Cerebellum (tissue), 4 donors: ENCODE measurements at places on chromosomes 7 and 10.

DNA sequence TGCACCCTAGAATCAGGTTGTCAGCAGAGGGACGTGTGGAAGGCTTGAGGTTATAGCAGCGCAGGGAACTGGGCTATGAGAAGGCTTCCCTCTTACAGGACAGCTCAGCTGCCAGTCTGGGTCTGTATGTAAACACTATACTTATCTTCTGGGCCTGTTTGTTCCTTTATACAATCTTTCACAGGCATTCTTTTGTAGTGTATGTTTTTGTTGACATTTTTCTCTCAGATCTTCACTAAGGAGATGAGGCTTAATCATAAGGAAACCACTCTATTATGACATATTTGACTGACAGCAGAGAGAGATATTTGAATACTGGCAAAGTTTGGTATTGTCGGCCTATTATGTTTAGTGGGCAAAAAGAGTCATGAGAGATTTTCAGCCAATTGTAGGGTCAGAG is 929 bp downstream of the GBF1 start:
- no peak for DNase-seq

GRCh38 chr10:108894402-108895301 is 1028.7 kb downstream of the XPNPEP1 start:
- DNase-seq: no peak

DNA sequence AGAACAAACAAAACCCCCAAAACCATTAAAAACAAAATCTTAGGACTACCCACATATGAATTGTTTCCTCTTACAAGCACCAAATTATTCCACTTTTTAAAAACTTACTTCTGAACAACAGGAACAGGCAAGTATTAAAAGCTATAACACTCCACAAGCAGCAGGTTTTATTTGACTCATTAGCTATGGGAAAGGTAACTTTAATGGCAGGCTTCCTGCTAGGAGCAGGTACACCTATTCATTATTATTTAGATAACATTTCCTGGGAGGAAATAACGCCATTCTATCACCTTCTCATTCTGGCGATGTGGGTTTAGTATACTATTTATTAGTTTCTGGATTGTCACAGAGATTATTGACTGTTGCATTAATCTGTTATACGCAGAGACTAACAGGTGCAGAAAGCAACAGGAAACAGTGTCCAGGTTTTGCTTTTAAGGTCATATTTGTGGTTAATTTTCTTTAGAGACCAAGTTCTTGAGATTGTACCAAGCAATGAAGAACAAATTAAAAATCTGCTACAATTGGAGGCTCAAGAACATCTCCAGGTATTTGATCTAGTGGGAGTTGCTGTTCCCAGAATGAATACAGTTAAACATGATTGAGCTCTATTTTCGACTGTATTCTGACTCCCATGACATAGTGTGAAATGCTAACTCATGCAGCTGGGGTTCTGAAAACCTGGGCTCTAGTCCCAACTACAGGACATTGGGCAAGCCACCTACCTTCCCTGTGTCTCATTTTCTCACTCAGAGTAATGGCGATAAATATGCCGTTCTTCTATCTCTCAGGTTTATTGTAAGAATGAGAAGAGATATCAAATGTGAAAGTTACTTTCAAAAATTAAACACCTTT is 2.0 kb downstream of the CPA2 start:
- no peak for DNase-seq

DNA sequence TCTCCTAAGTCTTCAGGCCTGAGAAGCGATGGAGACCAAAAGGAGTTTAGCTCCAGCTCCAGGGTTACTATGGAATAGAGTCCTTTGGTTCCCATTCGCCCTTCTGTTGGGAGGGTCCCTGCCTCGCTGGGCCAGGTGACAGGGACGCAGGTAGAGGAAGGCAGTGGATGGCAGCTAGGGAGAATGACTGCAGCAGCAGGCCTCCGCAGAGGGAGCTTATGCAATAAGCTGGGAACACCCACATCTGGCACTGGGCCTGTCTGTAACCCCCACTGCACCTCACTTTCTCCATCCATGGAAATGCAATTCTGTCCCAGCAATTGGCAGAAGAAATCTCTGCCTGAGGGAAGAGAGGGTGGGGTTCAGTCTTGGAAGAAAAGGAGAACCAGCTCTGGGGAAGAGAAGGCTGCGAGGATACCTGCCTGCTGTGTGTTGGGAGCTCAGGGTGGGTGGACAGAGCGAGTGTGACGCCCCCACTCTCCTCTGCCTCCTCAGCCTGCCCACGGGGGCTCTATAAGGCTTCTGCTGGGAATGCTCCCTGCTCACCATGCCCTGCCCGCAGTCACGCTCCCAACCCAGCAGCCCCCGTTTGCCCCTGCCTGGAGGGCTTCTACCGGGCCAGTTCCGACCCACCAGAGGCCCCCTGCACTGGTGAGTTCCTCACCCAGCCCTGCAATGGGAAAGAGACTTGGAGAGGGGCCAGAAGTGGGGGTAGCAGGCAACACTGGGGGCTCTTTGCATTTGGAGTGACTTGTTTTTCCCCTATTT is 10.3 kb downstream of the EPHB6 start:
- DNase-seq: no peak

GRCh38 chr10:100901051-100901450 is 11.7 kb upstream of the SLF2 start:
- no peak for DNase-seq

DNA sequence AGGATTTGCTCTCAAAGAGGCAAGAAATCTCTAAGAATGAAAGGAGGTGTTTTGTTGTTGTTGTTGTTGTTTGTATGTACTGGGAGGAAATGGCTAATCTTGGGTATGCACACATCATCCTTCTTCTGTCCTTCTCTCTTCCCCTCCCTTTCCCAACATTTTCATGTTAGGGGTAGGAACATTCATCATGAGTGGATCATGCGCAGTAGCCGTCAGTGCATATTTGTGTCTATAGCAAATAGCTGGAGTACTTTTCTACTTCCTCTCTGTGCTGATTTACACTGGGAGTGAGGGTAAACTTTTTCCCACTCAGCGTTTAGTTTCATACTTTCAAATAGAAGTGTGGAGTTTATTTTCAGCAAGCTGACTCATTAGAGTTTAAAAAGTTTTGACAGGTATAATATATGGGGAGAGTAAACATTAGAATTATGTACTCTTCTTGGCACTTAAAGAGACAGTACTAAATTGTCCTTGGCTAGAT is 80.5 kb upstream of the PRKG1 start:
- DNase-seq: no peak

DNA sequence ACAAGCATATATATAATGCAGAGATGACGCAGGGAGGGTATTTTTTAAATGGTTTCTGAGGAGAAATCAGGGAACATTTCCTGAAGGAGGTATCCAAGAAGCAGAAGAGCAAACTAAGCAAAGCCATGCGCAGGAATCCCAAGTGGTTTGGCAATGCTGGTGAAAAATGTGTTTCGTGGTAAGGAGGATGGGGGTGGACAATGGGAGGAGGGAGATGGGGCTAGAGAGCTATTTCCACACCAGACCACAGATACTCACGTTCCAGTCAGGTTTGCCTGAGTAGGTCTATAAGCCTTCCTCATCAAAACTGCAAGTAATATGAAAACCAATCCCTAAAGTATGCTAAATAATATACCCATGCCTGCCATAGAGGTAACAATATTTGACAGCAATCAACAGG is 223.7 kb upstream of the MKLN1 start:
- DNase-seq: no peak

DNA sequence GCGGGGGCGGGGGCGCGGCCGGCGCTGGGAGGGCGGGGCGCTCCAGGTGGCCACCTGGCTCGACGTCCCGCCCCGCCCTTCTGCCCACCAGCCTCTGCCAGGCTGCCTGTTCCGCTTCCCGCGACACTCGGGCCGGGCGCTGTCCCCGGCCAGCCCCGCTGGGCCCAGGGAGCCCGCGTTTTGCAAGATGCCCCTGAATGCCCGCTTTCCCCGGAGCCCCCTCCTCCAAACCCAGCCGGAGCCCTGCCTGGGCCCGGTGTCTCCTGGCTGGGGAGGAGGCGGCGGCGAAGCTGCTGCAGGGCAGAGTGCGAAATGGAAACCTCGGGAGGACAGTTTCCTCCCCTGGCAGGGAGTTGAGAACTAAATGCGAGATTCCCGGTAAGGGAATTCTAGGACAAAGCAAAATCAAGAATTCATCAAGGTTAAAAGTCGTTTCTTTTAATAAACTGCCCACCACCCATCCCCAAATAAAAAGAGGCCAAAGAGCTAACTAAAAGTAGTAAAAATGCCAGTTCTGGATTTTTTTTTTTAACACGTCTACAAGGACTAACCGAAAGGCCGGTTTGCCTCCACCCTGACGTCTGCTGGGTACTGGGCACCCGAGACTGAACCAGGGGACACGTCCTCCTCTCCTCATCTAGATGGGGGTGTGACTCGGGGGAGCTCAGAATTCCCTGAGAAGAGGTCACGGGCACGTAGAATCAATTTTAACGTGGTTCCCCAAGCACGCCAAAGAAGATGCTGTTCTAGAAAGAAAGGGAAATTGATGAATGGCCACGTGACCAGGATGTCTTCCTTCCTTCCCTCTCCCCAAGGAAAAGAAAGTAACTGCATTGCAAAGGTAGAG is 200.4 kb upstream of the NFE2L3 start:
- peak; percentile 21 for DNase-seq

GRCh38 chr7:117323851-117324711 is 1.2 kb upstream of the WNT2 start:
- DNase-seq: peak; percentile 2

- DNase-seq: no peak
These were observed 203.6 kb upstream of the PRSS58 start for GRCh38 chr7:142461437-142461836.

DNA sequence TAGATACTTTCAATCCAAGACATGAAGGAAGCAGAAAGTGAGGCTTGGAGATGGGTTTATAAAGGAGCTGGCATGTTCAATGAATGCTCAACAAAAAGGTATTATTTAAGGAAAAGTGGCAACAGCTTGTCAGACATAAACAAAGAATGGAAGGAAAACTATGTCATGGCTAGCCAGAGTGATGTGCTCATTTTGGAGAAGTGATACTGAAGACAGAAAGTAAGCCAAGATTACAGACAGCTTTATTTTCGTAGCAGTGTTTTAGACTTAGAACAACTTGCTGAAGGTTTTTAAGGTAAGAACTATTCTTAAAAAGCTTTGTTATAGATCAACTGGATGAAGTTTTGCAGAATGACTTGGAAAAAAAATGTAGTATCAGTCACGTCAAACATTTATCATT is 160.5 kb upstream of the FERD3L start:
- no peak for DNase-seq

DNA sequence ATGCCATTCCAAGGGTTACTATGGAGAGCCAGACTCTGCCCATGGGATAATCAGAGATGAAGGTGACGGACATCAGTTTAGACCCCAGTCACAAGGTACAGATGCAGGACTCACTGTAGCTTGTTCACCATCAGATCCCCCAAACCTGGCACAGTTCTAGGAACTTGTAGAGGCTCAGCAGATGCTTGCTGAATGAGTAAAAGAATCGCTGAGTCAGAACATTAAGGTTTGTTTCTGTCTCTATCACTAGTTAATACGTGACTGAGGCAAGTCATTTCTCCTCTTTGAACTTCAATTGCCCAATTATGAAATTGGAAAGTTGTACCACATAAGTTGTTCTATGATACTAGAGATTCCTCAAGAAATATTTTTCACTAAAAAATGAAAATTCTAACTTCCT is 65.1 kb downstream of the PPP1R3C start:
- DNase-seq: no peak

DNA sequence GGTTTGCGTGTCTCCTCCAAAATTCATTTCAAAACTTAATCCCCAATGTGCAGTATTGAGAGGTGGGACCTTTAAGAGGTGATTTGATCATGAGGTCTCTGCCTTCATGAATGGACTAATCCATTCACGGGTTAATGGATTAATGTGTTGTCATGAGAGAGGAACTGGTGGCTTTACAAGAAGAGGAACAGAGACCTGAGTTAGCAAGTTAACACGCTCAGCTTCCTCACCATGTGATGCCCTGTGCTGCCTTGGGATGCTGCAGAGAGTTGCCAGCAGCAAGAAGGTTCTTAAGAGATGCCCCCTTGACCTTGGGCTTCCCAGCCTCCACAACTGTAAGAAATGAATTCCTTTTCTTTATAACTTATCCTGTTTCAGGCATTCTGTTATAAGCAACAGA is 3.7 kb upstream of the TCTN3 start:
- no peak for DNase-seq

DNA sequence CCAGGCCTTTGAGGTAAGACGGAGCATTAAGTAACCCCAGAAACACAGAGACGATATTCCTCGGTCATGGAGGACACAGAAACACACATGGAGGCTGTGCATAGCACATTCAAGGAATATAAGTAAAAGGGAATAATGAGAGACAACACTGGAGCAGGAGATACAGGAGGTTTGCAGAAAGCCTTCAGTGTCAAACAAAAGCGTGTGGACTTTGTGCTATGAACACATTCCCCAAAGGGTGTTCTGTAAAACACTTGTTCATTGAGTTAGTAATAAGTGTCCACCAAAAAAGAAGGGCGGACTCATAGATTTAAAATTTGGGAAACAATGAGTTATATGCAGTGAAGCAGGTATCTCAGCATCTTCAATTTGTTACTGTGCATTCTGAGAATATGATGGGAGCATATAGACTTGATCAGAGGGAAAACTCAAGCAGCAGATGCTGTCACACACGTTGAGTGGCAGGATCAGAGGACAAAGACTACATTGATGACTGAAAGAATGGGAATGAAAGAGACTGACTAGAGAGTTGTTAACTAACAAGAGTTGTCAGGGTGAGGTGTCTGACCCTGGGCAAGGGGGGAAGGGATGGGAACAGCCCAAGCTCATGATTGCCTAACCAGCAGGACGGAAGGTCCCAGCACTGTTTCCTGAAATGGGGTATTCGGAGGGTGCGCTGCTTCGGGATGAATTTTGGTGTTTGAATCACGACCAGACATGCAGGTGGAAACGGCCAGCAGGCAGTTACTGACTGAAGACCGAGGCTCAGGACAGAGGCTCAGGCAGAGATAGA is 85.2 kb upstream of the VIPR2 start:
- DNase-seq: no peak

DNA sequence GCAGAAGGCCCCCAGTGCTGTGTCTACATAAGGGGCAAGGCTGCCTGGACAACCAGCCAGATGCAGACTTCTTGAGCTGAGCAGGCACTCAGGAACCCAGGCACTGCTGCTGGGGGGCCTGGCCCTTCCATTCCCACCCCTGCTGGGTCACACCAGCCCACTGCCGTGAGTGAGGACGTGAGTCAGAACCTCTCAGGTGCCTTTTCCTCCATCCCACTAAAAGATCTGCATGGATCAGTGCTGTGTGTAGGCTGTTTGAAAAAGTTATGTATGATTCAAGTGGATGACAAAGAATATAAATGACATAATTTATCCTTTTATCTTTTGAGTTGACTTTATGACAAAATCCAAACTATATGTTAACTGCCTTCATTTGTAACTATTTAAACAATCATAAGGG is 499.3 kb downstream of the INHBA start:
- no peak for DNase-seq

DNA sequence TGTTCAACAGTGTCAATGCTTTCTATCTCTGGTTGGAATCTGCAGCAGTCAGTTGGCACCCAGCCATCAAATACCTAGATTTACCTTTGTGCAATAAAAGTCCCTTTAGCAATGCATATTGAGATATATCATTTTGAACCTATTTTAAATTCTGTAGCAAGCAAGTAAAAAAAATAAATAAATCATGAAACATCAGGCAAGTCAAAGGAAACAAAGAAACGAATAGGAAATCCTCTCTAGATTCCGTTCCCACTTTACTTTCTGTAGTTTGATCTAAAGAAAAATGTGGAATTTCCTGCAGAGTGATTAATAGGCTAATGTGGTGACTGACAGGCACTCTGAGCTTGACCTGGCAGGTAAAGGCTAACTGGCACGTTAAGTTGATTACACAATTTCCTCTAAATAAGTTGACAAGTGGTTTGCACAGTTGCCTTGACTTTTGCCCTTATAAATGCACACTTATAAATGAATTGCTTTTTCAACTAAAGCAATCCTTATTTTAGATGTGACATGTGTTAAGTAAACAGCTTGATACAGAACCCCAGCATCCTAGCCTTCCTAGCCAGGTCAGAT is 208.1 kb upstream of the TCF7L2 start:
- no peak for DNase-seq
